Activated CD8-positive, alpha-beta memory T cell treated with anti-CD3 and anti-CD28 coated beads for 1 hour (primary cell): ENCODE measurements at places on chromosomes 4 and X.

- peak; percentile 13 for DNase-seq
Measured at GRCh38 chr4:83639849-83640493, 104.1 kb downstream of the GPAT3 start.

DNA sequence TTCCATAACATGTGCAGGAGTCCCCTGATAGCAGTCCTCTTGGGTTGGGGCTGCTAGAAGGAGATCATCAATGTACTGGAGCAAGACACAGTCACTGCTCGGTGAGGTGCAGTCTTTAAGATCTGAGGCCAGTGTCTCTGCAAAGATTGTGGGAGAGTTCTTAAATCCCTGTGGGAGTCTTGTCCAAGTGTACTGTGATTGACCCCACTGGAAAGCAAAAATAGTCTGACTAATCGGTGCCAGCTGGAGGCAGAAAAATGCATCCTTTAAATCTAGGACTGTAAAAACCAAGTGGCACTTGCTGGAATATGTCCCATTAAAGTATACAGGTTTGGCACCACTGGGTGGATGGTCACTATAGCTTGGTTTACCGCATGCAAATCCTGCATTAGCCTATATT is 31.1 kb downstream of the SULT1E1 start:
- no peak for DNase-seq

- no peak for DNase-seq
Measured at GRCh38 chr4:161393602-161394001, 770.2 kb downstream of the FSTL5 start.

DNA sequence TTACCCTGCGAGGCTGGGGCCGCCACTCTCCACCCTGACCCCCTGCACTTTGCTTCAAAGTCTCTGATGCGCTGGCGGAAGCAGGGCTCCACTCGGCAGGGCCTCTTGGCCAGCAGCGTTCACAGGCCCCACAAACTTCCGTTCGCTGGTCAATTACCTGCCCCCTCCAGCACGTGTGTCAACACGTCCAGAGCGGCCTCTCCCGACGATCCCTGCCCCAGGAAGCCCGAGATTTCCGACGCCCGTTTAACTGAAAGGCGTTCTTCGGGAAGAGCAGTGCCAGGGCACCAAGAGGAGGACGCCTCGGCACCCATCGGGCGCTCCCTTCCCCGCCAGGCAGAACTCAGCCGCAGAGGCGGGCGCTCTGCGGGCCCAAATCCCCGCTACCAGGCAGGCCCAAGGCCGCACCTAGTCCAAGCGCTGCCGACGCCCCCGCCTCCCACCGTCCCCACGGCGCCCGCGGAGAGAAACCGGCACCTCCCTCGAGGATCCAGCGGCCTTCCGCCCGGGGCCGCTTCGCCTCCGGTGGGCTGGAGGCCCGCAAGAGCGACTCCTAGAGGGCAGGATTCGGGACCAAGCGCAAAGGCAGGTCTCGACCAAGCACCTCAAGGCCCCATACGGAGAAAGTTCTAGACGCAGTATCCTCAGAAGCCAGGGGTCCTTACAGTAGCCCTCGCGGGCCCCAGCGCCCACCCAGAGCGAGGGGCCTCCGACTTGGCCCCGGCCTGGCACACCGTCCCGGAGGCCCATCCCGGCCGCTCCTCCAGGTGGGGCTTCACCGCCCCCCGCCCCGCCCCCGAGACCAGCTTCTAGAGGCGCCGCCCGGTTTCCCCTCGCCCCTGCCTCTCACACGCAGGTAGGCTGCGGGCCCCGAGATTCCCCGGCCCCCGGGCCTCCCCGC is 586 bp downstream of the BCAP31 start:
- no peak for DNase-seq

GRCh38 chr4:133823177-133823576 is 378.4 kb downstream of the PABPC4L start:
- DNase-seq: no peak

- no peak for DNase-seq
Measured at GRCh38 chr4:78145008-78145407, 87.9 kb downstream of the FRAS1 start.

- DNase-seq: no peak
Measured at GRCh38 chr4:163548481-163549243, 54.2 kb downstream of the TMA16 start.

- no peak for DNase-seq
Measured at GRCh38 chr4:156378033-156378665, 424.5 kb upstream of the CTSO start.

- no peak for DNase-seq
Measured at GRCh38 chr4:87975466-87975865, at the start of gene SPP1. Gene SPP1 (plus strand): TSS chr4:87975714. CDS start chr4:87976896, 1,182 bp downstream.

- no peak for DNase-seq
Measured at GRCh38 chr4:176425035-176425434, 105.3 kb downstream of the SPCS3 start.

DNA sequence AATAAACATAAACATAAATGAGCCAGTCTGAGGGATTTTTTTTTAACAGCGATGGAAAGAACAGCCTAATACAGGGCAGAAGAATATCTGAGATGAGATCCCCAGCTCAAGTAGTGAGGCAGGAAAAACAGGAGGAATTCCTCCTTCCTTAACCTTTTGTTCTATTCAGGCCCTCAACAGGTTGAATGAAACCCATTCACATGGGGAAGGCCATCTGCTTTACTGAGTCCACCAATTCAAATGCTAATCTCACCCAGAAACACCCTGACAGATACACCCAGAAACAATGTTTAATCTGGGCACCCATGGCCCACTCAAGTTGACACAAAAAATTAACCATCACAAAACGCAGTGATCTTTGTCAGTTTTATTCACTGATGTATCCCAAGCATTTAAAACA is 45.5 kb downstream of the SMIM31 start:
- DNase-seq: no peak

- DNase-seq: no peak
Measured at GRCh38 chr4:5785806-5786680, 75.0 kb downstream of the EVC start.

DNA sequence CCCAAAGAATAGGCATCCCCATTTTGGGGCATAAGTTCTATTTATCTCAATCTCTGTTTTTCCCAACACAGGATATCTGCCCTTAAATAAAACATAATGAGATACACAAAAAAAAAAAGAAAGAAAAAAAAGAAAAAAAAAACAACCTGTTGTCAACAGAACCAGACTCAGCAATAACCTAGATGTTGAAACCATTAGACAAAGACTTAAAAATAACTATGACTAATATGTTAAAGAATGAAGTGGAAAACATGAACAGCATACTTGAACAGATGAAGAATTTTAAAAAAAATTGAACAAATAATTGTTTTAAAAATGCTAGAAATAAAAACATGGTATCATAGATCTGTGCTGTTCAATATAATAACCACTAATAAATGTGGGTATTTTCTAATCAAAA is 93.4 kb upstream of the RXFP1 start:
- no peak for DNase-seq

GRCh38 chr4:62018537-62018936 is 818.4 kb downstream of the ADGRL3 start:
- no peak for DNase-seq

DNA sequence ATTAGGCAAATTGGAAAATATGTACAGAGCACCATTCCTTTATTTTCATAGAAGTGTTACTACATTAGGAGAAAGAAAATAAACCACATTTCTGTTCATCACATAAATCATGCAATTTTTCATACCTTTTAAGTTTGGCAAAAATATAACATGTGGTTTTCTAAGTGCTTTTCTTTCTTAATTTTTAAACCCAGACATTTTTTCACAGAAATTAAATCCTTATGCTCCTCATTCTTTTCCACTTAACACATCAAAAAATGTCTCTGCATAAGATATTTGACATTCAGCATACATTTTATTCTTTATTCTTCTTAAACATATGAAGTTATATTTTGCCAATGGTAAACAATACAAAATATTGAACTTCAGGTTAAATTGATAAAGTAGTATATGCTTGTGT is 826.6 kb upstream of the SLIT2 start:
- no peak for DNase-seq

GRCh38 chr4:105994061-105994460 is 98.8 kb downstream of the NPNT start:
- DNase-seq: no peak

DNA sequence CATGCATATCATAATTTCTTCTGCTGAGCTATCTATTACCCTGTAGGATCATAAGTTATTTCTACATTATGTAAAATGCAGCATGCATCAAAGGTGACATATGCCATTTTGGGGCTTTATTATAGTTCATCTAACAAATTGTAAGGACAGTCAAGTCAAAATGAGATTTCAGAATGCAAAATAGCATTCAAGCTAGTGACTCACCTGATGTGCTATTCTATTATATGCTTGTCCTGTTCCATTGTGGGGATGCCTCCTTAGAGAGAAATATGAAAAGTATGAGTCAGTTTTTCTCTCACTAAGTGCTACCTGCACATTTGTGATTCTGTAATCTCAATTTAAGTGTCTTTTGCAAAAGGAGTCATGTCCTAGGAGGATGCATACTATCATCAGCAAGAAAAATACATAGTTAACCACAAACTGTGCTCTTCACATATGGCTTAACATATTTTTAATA is 647.0 kb upstream of the PCDH10 start:
- DNase-seq: no peak

DNA sequence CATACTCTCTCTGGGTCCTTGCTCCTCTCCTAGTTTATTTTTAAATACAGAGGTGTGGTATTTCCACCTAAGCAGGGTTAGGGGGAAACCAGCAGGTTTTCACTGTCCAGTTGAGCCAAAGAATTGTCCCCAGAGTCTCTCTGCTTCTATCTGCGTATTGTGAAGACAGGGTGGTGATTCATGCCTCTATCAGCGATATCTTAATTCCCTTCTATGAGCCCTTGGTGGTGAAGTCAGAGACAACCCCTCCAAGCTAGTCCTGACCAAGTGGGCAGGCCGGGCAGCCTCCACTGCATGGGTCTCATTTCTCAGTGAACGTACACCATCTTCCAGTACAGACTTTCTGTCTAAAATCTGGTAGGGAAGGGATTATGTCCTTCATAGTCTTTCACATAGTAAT is 100.5 kb upstream of the GPR34 start:
- no peak for DNase-seq

DNA sequence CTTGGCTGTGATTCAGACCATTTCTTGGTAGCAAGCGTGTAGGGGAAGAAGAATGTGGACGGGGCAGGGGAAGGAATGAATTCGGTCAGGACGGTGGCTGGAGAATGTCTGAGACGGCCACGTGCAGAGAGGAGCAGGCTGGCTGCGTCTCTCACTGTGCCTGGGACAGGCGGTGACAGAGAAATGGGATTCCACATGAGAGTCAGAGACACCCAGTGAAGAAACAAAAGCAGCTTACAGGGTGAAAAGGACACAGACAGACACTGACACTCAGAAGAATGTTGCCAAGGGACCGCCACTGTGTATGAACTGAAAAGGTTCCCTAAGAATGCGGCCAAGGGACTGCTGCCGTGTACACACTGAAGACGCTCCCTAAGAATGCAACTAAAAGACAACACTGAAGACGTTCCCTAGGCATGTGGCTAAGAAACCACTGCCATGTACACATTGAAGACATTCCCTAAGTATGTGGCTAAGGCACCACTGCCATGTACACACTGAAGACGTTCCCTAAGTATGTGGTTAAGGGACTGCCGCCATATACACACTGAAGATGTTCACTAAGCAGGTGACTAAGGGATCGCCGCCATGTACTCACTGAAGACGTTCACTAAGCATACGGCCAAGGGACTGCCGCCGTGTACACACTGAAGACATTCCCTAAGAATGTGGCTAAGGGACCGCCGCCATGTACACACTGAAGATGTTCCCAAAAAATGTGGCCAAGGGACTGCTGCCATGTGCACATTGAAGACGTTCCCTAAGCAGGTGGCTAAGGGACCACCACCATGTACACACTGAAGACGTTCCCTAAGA is 49.1 kb downstream of the DHRSX start:
- DNase-seq: no peak

- no peak for DNase-seq
Measured at GRCh38 chr4:82661181-82661992, 99.6 kb upstream of the TMEM150C start.

- no peak for DNase-seq
Measured at GRCh38 chr4:120399826-120400225, 333.2 kb upstream of the MAD2L1 start.

DNA sequence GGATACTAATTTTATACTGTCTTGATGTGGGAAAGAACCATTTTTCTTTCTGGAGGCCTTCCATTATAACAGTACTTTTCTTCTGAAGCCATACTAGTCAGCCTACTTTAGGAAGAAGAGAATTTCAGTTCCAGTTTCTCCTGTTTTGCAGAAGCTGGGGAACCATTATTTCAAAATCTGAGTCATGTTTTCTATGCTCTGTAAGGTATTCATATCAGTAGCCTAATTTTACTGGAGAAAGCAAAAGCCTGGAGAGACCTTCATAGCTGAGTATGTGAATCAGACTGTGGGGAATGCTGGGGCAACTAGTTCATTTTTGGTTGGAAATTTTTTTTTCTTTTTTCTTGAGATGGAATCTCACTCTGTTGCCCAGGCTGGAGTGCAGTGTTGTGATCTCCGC is 22.4 kb downstream of the AFF1 start:
- DNase-seq: no peak

DNA sequence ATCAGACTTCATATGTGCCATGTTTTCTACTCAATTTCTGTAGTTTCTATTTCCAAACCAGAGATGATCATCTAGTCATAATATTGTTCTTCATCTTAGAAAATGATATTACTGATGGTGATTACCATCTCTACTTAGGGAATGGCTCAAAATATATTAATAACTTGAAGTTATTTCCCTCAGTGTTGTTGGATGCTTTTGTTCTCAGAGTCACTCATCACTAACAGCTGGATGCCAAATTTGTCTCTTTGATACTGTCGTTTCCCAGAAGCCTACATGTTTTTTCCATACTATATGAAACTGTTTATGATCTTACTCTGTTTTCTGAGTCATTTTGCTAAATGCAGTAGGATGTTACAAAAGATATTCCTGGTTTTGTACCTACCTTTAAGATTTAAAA is 8.9 kb downstream of the PGAM4 start:
- no peak for DNase-seq

DNA sequence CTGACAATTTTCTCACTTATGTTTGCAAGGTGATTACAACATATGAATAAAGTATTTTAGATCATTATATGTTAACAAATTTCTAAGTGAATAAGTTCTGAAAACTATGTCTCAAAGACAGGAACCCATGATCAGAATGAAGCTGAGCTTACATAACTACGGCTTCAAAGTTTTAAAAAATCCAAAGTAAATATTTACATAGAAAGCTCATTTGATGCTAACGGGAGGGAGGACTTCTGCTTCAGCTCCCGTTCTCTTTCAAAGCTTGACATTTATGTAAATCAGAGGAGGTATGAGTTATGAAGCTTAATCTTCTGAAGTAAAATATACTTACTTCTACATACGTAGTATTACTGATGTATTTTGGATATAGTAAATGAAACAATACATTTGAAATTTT is 72.9 kb upstream of the PDLIM3 start:
- no peak for DNase-seq

- no peak for DNase-seq
Measured at GRCh38 chr4:1379801-1380331, 26.4 kb downstream of the NKX1-1 start.

GRCh38 chr4:6855692-6856297 is 53.8 kb upstream of the TBC1D14 start:
- no peak for DNase-seq
